SIG-M5 (cell line): ENCODE measurements at places on chromosomes 7 and 10.

DNA sequence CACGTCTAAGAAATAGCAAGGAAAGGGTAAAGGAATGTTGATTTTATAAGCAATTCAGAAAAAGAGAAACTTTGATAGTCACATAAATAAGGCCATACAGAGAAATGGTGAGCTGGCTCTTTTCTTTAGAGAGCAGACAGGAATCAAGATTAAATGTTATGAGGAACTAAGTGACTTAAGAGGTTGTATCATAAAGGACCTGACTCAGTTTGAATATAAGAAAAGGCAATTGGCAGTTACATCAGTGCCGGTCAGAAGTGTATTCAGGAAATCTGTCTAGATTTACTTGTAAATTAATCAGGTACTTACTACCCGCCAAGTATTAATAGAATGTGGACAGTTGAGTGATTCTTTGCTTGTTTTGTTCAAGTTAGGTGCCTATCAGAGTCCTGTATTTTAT, 2.1 kb downstream of the MRPL32 start:
- DNase-seq: no peak

- DNase-seq: no peak
Measured at GRCh38 chr10:24502801-24503460, 220.8 kb downstream of the ARHGAP21 start.

GRCh38 chr7:29684787-29685650, 121.3 kb upstream of the WIPF3 start:
- DNase-seq: no peak

DNA sequence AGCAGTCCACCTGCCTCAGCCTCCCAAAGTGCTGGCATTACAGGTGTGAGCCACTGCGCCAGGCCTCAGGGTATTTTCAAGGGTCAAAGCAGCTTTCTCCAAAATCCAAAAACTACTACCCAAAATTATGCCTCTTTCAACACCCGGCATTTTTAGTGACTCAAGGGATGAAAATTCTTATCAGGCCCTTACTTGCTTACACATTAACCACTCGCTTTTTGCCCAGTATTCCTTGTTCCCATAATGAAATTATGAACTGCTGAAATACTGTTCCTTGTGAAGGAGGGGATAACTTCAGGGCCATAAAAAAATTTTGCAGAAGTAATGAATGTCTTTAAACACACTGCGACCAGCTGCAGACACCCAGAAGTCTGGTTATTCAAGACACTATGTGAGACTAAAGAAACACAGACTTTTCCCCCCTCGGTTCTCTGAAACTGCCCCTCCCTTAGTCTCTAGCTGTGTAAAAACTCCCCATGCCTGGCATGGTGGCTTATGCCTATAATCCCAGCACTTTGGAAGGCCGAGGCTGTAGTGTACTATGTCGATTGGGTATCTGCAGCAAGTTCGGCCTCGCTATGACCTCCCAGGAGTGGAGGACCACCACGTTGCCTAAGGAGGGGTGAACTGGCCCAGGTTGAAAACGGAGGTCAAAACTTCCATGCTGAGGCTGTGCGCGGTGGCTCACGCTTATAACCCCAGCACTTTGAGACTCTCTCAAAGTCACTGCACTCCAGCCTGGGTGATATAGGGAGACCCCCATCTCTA, 12.0 kb downstream of the FXYD4 start:
- DNase-seq: no peak

DNA sequence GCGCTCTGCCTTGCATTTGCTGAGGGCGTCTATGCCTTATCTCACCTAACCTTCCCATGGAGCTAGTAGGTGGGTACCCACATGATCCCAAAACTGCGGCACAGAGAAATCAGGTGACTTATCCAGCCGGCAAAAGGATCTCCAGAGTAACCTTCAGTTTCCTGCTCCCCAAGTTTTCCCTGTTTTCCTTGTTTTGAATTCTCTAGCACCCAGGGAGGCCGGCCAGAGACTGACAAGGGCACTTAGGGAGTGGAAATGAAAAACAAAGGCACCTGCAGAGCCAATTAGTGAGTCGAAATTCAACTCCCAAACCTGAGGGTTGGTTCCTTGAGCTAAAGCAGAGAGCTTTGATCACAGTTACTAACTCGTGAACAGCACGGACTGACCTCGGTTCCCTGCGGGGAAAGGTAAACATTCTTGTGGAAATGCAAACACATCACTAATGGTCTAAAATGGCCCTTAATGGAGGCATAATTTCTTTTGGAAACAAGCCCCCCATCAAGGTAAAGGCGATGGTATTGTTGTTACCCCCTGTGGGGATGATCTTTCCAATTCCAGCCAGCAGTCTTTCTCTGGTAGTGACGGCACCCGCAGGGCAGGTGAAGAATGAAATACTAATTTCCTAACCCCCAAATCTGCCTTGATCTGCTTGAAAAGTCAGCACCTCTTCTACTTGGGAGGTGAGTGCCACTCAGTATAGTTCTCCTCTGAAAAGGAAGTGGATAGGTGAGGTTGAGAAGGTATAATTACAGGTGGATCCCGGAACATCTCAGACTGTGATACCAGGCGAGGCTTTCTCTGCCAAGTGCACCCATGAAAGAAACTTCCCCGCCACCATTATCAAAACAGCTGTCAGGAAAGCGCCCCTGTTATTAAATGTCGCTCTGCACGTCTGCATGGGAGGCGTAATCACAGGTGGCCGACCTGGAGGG, 365.6 kb upstream of the AUTS2 start:
- no peak for DNase-seq

GRCh38 chr7:137967143-137968018, 34.5 kb downstream of the CREB3L2 start:
- DNase-seq: no peak

- DNase-seq: no peak
Measured at GRCh38 chr7:74013539-74014272, 14.3 kb upstream of the ELN start.

DNA sequence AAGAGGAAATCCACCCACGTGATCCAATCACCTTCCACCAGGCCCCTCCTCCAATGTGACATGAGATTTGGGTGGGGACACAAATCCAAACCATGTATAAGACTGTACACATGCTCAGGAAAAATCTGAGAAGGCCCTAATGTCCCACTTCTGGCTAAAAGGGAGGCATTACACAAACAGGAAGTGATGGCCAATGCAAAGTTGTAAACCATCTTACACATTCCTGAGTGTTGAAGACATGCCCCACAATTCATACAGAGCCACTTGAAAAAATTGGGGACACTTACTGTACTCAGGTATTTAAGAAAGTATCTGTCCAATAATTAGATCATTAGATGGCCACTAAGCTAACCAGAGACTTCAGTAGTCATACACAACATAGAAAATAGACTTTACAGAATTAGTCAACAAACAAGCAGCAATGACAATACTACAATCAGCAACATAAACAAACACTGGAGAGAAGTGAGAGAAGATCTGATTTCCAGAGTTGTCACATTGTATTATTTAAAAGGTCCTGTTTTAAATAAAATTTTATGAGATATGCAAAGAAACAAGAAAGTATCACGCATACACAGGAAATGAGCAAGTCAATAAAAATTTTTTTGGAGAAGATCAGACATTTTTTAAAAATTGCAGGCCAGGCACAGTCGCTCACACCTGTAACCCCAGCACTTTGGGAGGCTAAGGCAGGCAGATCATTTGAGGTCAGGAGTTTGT, 143.3 kb downstream of the DGKI start:
- no peak for DNase-seq

DNA sequence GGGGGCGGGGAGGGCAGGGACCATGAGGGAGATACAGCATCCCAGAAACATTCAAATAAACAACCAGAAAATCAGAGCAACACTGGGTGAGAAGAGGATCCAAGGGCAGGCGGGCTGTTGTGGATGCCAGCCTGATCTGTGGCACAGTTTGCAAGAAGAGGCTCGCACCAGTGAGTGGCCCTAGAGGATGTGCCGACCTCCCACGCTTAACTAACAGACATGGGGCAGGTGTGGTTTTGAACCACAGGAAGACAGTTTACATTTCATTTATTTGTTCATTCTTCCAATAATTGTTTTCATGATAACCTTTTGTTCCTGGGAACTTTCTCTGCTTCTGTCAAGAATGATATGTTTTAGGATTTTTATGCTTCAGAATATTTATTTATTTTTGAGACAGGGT, 115.6 kb downstream of the ZNF248 start:
- DNase-seq: no peak

DNA sequence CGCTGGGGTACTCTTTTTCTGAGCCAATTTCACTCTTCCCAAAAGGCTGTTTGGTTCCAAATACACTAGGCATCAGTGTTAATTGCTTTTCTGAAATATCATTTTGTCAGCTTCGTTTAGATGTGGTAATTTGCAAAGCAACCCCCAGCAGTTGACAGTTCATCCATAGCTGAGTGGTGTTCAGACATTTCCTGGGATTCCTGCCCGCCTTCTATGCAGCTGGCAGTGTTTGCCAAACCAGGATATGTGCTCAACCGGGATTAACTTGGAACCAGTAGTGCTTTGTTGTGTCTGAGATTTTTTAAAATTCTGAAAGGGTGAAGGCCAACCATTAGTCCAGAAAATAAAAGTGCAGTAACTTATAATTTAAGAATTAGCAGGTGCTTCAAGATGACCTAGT, 25.2 kb upstream of the MKLN1 start:
- DNase-seq: no peak

DNA sequence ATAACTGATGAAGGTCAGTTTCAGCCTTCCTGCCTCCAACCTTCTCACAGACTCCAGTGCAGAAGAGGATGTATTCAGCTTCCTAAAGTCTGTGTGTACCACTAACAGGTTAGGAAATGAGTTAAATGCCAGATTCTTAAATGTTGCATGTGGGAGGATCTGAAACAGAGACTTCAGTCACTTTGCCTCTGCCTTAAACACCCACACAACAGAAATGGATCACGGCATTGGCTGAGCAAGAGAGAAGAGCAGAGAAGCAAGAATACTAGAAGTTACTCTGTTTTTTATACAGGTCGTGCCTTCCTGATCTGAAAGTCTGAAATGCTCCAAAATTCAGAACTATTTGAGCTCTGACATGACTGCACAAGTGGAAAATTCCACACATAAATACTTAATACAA, 98.9 kb upstream of the ARHGAP21 start:
- DNase-seq: no peak

DNA sequence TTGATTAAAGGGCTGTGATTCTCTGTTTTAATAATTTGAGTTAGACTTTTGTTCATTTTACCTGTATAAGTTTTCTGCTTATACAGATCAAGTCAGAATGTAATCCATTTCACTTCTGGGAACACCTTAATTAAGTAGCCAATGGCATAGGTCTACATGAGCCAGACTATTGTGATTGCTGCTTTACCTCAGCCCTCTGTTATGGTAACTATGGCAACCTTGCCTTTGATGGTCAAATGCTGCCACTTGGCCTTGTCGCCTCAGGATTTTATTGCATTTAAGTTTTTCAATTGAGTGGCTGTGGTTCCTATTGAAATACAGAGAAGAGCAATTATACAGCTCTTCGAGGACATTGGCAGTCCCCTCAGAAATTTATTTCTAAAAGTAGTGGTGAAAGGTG, 64.3 kb upstream of the TMEM106B start:
- DNase-seq: no peak

DNA sequence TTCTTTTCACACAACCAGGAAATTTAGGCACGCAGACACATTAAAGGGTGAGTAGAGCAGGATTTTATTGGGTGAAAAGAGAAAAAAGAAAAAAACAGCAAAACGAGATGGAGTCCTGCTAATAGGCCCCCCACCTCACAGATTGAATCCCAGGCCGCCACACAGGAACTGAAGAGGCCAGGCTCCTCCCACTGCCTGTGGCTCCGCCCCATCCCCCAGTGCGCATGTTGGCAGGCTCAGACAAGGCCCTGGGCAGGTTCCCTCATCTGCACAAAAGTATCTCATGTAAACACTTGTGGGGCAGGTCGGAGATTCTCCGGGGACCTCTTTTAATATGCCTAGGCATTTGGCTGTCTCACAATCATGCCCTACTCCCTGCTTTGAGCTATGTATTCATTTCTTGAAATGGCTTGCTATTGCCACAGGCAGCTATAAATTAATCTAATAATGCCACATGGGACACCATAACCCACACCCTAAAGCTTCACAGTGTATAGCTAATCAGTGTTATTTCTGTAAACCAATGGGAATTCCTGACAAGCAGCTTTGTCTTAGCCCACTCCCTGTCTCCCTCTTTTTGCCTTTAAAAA, 76.2 kb upstream of the KIF5B start:
- DNase-seq: no peak

GRCh38 chr10:77274046-77274795, 363.4 kb downstream of the KCNMA1 start:
- DNase-seq: no peak

DNA sequence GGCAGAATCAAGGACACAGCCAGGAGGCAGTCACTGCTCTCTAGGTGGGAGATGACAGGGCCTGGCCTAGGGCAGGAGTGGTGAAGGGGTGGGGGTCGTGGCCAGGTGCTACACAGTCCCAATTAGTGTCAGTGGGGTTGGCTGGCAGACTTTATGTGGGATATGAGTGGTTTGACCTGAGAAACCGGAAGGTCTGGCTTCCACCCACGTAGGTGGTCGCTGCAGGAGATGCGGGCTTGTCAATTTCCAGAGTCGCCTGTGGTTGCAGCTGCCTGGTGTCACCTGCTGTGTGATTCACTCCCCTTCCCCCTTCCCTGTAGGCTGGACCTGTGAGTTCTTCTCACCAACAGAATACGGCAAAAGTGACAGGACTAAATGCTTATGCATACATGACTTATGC, 124.3 kb downstream of the KLF6 start:
- no peak for DNase-seq

DNA sequence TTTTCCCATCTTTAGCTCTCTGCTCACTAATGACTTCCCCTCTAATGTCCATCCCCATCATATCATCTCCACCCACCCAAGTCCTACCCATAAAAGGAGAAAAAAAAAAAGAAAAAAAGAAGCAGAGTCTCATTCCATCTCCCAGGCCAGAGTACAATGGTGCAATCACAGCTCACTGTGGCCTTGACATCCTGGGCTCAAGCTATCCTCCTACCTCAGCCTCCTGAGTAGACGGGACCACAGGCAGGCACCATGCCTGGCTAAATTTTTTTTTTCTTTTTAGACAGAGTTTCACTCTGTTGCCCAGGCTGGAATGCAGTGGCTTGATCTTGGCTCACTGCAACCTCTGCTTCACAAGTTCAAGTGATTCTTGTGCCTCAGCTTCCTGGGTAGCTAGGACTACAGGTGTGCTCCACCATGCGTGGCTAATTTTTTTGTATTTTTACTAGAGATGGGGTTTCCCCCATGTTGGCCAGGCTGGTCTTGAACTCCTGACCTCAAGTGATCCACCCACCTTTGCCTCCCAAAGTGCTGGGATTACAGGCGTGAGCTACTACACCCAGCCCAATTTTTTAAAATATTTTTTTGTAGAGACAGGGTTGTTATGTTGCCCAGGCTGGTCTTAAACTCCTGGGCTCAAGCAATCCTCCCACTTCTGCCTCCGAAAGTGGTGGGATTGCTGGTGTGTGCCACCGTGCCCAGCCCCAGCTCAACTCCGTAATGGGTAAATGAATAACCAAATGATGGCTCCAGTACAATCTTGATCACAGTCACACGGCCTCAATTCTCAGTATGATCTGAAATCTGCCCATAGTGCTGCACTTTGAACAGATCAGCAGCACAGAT, 24.6 kb upstream of the SGMS1 start:
- DNase-seq: no peak

- DNase-seq: no peak
Measured at GRCh38 chr10:22319980-22320558, 830 bp upstream of the BMI1 start.

GRCh38 chr10:113087165-113088029, 137.3 kb downstream of the TCF7L2 start:
- DNase-seq: peak; percentile 19
